ENCODE measurements at places on chromosomes 1 and 21.

GRCh38 chr1:91856996-91857395 is 29.0 kb downstream of the TGFBR3 start:
- no peak for DNase-seq
- no peak overlapping the region for H3K4me3 ChIP-seq
- H3K27me3 ChIP-seq: no peaks in the 10 kb centered on the region
- no peak overlapping the region for H3K27ac ChIP-seq

- H3K4me3 ChIP-seq: no peak overlapping the region
- H3K27ac ChIP-seq: no peak overlapping the region
- no peak for DNase-seq
These were observed 50.3 kb upstream of the TARBP1 start for GRCh38 chr1:234529095-234529949.

DNA sequence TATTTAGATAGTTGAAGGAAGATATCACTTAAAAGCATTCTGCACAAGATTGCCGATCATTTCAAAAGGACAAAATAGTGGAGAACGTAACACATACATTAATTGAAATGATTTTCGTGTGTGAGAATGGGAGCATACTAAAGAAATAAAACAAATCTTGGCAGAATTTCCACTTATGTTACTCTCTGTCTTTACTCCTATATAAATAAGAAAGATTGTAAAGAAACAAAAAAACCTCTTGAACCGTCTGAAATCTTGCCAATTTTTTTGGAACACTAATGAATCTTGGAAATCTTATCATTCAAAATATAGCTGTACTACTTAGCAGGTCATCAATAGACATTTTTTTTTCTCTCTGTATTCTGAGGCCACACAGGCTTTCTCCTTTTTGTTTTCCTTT is 528.8 kb upstream of the NCAM2 start:
- H3K4me1 ChIP-seq: no peaks in the 10 kb centered on the region
- no peak for DNase-seq
- no peaks in the 10 kb centered on the region for H3K36me3 ChIP-seq
- H3K4me3 ChIP-seq: no peak overlapping the region
- no peak overlapping the region for H3K27ac ChIP-seq
- H3K27me3 ChIP-seq: no peaks in the 10 kb centered on the region

GRCh38 chr1:98429965-98430443 is 231.5 kb upstream of the SNX7 start:
- no peak overlapping the region for H3K4me3 ChIP-seq
- peaks cover 4% of the 10 kb centered on the region for H3K4me1 ChIP-seq
- no peaks in the 10 kb centered on the region for H3K27me3 ChIP-seq
- DNase-seq: no peak

Data from neuronal stem cell (in vitro differentiated cells).